ENCODE measurements at places on chromosomes 11 and 22.

GRCh38 chr11:78653294-78653909 is 78.7 kb upstream of the NARS2 start:
- DNase-seq = no peak

DNA sequence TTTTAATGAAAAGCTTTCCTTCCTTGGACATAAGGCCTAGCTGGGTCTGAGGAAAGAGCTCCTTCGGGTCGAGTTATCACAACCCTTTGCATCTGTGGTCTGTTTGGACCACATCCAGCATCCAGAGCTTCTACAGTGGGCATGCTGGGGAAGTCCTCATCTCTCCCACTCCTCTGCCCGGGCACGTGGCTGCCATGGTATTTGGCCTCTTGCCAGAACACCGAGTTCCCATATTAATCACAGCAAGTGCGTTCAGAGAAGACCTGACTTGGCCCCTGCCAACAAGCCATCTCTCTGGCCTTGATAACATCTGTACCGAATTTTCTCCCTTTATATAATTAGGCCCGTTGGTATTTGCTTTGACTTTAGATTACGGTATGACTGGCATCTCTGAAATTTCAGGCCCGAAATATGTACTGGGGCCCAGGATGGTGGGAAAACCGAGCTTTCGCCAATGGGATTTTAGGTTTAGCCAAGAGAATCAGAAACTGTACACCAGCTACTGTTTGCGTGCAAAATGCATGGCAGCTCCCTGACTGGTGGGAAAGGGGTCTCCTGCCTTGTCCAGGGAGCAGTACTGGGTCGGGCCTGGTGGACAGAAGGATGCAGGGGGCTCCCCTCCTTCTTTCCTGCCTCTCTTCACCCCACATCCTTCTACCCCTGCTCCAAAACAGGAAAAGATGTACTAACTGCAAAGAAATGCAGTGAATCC is 90.0 kb downstream of the MICAL2 start:
- peak; percentile 68 for DNase-seq

DNA sequence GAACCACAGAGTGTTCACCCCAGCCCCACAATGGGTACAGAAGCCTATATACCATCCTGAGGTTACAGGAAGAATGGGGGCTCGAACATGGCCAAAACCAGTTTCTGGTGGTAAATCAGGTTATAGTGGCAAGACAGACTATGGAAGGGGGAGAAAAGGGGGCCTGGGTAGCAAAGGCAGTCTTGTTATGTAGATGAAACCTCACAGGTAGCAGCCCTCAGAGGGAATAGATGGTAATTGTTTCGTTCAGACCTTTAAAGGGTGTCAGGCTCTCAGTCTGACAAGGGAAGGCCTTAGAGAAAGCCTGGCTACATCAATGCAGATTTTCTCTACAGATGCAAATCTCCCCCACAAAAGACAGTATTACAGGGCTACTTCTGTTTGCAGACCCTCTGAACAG is 3.4 kb downstream of the CAPN1 start:
- no peak for DNase-seq

DNA sequence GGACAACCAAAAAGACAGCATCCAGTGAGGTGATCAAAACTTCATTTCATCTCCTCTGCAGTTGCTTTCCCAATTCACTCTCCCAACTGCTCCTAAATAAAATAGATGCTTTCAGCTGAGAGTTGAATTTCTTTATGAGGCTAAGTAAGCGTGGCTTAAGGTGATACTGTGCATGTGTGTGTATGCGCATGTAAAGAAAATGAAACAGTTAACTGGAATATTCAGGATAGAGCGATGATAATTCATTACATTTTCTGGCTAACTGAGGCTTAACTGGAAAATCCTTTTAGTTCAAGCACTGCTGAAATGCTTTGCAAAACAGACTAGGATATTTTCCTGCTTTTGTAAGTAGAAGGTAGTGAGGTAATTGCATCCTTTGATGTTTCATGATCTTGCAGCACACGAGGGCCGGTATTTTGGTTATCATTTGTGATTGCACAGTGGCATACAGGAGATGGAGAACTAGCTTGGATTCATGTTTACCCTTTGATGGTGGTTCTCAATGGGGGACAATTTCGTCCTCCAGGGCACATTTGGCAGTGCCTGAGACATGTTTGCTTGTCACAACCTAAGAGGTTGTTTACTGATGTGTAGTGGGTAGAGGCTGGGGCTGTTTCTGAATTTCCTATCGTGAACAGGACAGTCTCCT is 71.2 kb downstream of the ZBTB16 start:
- no peak for DNase-seq

GRCh38 chr11:85710917-85711316 is 24.9 kb upstream of the CCDC89 start:
- DNase-seq = no peak

GRCh38 chr11:87961606-87962005 is 213.6 kb downstream of the RAB38 start:
- no peak for DNase-seq

DNA sequence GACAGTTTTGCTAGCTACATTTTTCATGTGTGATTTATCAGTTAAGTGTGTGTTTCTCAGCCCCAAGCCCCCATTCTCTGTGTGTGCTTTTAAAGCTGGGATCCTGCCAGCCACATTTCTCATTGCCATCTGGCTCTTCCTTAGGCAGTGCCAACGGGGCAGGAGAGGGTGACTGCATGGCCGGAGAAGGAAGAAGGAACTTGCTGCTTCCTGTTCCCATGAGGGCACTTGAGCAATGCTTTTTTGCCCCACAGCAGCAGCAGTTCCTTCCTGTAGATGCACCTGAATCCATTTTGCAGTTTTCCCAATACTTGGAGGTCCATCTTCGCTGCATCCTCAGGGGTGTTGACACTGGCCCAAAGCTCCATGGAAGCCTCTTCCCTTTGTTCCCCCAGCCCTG is 37.5 kb downstream of the TNRC6B start:
- DNase-seq = no peak

GRCh38 chr11:32088117-32088941 is 2.5 kb upstream of the RCN1 start:
- DNase-seq = peak; percentile 84

GRCh38 chr22:35178446-35178845 is 78.8 kb upstream of the HMGXB4 start:
- DNase-seq = no peak

DNA sequence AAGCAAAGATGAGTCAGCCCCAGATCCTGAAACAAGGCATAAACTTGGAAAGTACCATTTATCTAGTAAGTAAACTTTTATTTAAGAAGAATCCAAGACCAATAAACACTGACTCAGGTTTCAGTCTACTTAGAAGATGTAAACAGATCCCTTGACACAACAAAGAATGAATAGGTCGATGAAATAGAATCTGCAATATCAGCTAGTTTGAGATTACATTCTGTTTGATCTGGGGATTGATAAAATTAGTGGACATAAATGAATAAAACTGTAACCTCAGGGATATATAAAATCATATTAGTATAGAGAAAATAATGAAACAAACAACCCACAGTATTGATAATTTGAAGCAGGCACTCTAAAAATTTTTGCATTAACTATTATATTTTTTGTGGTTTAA is 708.9 kb downstream of the FAM181B start:
- DNase-seq = no peak

GRCh38 chr11:134215836-134216235 is 7.9 kb downstream of the NCAPD3 start:
- no peak for DNase-seq

GRCh38 chr11:6225896-6226295 is 8.5 kb downstream of the FHIP1B start:
- no peak for DNase-seq

DNA sequence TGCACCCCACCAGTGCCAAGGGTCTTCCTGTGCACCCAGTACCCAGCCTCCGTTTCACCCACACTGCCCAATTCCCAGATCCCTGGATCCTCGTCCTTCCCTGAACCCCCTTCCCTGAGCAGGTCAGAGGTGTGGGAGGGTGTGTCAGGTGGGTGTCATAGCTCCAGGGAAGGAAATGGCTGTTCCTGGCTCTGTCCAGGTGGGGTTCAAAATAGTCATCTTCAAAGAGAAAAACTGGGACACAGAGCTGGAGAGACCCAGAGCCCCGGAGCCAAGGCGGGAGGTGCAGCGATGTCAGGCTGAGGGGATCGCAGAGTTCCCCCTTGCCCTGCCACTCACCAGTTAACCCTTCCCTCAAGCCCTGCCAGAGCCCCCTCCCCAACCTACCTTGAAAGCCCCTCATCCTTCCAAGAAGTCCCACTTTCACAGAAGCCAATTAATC is 698 bp downstream of the C1QTNF4 start:
- no peak for DNase-seq

DNA sequence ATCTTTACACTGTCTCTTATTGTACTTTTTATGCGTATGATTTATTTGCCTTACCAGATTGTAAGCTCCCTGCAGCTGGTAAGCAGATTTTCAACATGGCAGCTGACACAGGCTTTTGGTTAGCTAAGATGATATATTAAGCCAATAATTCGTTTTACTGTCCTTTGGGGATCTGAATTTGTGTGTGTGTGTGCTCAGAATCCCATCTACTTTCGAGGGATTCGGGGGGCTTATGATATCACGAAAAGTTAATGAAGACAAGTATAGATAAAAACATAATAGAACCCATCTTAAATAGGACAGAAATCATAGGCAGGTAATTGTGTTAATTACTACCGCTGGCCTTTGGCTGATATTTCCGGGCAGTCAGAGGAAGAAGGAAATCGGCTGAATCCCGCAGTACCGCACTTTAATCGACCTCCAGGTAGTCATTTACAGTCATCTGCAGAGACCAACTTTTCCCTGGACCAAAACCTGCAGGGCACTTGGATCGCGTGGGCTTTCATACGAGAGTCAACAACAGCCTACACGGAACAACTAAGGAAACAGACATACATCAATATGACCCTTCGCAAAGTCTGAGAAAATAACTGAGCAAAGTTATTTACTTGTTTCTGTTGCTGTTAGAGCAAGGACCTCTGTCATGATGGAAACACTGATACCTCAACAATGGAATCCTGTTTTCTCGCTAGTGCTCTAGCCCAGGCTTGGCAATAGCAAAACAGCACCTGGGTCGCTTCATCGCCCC is 802 bp downstream of the KBTBD3 start:
- DNase-seq = no peak

DNA sequence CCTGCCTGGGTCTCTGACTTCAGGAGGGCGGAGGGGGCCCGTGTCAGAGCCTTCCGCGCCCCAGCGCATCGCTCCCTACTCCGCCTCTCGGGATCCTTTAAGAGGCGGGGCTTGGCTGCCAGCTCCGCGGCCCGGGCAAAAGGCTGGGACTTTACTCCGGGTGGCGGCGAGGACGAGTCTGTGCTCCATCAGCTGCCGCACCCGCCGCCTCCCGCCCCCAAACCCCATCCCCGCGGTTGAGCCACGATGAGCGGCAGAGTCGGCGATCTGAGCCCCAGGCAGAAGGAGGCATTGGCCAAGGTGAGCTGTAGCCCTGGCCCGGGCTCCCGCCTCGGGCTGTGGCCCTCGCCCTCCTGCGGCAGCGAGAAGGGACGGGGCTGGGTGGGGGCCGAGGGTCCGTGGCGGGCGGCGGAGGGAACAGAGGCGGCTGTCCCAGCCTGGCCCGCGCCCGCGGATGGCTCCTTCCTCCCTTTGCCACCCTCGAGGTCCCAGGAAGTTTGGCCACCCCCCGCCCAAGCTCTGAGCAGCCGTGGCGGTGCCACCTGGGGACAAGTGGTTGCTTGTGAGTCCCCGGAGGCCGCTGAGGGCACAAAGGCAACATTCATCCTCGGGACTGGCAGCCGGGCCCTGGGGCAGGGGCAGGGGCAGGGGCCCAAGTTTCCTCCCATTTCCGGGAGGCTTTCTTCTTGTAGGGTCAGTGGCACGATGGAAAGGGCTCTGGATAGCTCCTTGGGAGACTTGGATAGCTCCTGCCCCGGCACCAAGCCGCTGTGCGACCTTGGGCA is at the start of gene SEC14L2:
Gene SEC14L2 (plus strand): TSS at position 148 of the 785 bp plus-strand sequence. CDS start 99 bp downstream, at position 247.
- DNase-seq = peak; percentile 57

DNA sequence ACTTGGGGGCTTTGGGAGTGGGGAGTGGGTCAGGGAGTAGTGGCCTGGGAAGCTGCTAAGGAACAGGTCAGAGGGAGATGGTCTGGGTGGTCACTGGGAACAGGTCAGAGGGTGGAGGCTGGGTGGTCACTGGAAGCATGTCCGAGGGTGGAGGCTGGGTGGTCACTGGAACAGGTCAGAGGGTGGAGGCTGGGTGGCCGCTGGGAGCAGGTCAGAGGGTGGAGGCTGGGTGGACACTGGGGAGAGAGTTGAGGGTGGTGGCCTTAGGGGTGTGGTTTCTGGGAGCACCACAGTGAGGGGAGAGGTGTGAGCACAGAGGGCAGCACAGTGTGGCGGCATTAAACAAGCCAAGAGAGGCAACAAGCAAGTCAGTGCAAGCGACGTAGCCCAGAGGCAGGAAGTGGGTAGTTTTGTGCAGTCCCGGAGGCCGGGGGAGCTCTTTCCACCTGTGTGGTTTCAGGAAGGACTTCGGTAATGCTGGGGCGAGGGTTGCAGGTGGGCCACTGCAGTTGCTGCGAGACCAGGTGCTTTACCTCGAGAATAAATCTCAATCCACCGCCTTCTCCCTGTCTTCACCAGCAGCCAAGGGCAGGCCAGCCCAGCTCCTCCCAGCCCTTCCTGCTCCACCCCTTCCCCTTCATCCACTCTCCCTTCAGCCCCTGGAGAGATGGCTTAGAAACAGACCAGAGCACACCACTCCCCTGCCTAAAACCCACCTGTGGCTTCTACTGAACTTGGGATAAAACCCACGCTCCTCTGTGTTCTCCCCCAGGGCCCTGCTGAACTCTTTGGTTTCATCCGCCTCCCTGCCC is 3.2 kb upstream of the CACNA1I start:
- DNase-seq = peak; percentile 62

DNA sequence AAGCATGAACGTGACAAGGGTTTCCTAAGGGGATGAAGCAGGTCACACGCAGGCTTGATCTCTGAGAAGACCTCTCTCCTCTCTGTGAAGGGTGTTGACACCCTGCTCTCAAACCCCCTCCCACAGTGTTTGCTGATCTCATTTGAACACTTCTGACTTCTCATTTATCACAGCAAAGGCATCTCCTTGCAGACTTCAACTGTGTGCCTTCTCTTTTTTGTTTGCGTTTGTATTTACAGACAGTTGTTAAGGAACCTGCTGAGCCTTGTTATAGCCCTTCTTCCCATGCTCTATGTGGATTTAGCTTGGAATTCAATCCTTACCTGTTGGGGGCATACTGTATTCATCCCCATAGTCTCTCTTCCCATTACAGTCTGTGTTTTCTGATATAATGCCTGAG is 206.5 kb downstream of the NELL1 start:
- DNase-seq = no peak

DNA sequence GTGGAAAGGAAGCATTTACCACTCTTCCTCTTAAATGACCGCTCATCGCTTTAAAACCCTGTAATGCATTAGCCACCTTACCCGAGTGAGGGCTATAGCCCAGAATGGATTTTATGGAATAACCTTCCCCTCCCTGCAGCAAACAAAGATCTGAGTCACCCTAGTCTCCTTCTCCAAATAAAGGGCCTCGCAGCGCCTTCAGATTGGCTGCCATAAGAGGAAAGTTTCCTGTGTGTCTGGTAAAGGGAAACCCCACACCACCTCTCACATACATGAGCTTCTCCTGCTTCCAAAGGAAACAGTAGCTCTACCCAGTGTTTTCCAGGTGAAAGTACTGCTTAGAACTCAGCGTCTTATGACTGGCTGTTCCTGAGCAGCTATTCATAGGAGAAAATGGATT is 47.8 kb downstream of the PPP2R1B start:
- DNase-seq = peak; percentile 68

GRCh38 chr22:44032126-44032730 is 8.1 kb downstream of the PARVB start:
- DNase-seq = no peak

- no peak for DNase-seq
Observed at GRCh38 chr22:37090920-37091695, 18.4 kb downstream of the TMPRSS6 start.

Data from mammary epithelial cell (primary cell).